ENCODE measurements at places on chromosomes 4 and X.

- no peak for DNase-seq
Observed at GRCh38 chr4:73067971-73068394, 1.5 kb downstream of the COX18 start.

GRCh38 chrX:149829751-149830191 lies 48.0 kb downstream of the MAGEA9 start:
- no peak for DNase-seq

DNA sequence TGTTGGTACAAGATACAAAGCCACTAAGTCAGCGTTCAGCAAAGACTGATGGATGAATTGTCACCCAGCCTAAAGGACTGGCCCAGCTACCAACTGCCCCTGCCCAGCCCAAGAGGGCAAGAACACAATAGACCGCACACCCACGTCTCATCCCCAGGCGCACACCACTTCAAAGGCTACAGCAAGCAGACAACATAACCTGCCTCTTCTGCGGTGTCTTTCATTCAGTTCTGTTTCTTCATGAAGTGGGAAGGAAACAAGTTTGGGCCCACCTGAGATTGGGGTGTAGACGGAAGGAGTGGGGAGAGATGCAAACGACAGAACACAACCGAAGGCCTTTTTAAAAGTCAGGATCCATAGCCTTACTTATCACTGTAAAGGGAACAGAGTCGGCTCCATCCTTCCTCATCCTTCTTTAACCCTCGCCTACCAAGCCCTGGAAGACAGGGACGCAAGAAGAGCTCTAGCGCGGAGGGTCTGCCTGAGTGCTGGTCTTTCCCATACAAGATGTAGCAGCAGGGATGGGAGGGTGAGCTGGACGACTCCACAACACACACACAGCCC lies 691 bp downstream of the SCARB2 start:
- DNase-seq = no peak

DNA sequence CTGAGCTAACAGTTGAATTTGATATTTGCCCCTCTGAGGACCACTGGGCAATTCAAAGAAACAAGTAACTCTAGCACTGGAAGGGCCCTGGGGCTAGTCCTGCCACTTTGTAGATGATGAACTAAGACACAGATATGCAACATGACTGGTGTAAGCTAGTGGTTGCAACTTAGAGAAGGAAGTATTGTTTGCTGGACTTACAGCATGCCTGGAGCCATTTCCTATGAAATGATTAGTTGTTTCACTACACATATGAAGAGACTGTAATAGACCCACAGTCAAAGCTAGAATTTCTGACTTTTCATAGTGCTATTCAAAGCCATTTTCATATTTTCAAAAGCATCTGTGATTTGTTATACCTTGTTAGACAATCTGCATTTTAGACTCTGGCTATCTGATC lies 96.2 kb downstream of the TSPAN7 start:
- no peak for DNase-seq

DNA sequence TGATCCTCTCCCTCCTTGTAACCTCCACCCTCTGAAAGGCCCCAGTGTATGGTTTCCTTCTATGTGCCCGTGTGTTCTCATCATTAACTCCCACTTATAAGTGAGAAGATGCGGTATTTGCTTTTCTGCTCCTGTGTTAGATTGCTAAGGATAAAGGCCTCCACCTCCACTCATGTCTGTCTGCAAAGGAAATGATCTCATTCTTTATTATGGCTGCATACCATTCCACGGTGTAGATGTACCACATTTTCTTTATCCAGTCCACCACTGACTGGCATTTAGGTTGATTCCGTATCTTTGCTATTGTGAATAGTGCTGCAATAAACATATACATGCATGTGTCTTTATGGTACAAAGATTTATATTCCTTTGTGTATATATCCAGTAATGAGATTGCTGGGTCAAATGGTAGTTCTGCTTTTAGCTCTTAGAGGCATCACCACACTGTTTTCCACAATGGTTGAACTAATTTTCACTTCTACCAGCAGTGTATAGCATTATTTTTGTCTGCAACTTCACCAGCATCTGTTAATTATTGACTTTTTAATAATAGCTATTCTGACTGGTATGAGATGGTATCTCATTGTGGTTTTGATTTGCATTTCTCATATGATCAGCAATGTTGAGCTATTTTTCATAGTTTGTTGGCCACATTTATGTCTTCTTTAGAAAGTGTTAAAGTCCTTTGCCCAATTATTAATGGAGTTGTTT lies 1030.9 kb downstream of the FSTL5 start:
- no peak for DNase-seq

GRCh38 chr4:6313216-6313615 lies 43.6 kb downstream of the WFS1 start:
- no peak for DNase-seq

GRCh38 chrX:19739683-19740082 lies 147.7 kb downstream of the SH3KBP1 start:
- DNase-seq = no peak

DNA sequence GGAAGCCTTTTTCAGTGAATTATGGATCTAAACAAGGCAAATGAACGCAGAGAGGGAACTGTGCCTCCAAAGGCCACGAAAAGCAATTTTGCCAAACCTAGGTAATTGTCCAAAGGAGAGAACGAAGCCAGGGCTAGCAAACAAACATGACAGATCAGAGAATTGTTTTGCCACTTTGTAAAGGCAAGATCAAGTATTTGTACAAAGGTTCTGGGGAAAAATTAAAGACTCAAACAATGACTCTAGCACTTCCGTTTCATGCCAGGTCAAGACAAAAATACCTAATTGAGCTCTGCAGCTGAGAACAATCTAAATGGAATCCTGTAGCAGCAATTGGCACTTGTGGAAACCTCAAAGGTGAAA lies 8.5 kb downstream of the RBM47 start:
- DNase-seq = no peak

DNA sequence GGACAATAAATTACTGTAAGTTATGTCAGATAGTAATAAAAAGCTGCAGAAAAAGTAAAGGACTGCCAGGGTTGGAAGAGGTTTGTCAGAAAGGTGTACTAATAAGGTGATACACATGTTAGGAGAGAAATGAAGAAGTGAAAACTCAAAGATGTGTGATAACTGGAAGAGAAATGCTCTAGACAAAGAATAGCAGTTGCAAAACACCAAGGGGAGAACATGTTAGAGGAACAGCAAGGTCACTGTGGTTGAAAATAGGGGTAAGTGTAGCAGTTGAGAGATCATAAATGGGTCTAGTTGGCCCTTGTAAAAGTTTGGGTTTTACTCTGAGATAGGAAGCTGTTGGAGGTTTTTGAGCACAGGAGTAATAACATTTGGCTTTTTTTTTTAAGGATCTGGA lies 46.9 kb downstream of the HSPA4L start:
- DNase-seq = no peak

DNA sequence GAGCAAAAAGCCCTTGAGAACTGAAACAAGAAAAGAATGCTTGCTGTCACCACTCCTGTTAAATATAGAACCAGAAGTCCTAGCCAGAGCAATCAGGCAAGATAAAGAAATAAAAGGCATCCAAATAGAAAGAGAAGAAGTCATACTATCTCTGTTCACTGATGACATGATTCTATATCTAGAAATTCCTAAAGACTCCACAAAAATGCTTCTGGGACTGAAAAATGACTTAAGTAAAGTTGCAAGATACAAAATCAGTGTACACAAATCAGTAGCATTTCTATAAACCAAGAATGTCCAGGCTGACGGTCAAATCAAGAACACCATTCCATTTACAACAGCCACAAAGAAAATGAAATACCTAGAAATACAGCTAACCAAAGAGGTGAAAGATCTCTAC lies 552.7 kb upstream of the SLIT2 start:
- no peak for DNase-seq

DNA sequence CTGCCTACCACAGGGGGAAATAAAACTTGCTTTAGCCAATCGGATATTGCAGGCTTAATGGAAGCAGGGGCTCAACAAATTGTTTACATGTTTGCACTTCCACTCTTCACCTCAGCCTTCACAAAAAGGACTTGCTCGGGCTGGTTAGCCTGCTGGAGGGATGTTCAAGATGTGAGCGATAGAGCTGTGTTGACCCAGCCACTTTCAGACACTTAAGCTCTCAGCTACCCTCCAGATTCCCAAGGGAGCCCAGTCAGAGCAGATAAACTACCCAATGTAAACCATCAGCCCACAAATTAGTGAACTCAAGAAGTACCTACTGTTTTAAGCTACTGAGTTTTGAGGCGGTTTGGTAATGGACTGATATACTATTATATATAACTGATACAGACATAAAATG lies 508.4 kb upstream of the FTHL17 start:
- no peak for DNase-seq

DNA sequence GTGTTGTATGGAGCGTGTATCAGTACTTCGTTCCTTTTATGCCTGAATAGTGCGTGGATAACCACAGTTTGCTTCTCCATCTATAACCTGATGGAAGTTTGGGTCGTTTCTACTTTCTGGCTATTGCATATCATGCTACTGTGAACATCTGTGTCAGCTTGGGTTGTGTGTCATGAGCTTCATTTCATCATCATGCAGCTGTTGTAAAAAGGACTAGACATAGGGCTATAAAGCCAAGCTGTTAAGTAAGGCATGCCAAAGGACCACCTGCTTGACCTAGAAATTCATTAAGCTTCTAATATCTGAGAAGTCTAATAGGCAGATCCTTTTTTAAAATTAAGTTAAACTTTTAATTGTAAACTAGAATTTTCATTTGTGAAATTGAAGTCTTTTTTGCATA lies 18.4 kb downstream of the SMS start:
- no peak for DNase-seq

DNA sequence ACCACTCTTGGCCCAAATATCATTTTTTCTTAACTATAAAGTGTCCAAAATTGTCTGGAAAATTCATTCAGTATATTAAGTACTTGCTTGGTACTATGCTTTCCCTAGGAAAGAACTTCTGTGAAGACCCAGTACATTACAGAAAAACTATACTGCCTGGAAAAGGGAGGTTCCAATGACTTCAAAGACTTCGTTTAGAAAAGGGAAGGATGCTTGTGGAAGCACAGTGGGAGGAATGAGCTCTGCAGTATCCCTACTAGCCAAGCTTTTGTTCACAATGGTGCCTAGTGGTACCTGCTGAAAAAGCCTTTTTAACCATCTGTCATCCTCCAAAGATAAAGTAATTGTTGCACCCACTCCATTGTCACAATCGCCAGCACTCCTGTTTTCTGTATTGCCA lies 7.2 kb downstream of the TEC start:
- no peak for DNase-seq

DNA sequence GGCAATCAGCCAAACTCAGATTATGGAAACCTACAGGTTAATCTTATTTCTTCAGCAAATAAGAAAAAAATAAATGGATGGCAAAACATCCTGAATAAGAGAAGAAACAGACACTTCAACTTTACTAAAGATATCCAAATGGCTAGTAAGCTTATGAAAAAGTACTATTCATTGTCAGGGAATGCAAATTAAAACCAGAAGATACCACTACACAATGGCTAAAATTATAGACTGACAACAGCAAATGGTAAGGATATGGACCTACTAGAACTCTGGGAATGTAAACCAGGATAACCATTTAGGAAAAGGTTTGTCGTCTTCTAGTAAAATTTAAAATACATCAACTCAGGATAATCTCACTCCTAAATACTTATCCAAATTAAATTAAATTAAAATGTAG lies 24.3 kb downstream of the GRSF1 start:
- DNase-seq = no peak

- no peak for DNase-seq
Observed at GRCh38 chr4:87304745-87305432, 17.8 kb downstream of the HSD17B13 start.

- DNase-seq = no peak
Observed at GRCh38 chr4:19636451-19636850, 615.3 kb upstream of the SLIT2 start.

GRCh38 chrX:129981752-129982299 lies 609 bp upstream of the BCORL1 start:
- DNase-seq = no peak

DNA sequence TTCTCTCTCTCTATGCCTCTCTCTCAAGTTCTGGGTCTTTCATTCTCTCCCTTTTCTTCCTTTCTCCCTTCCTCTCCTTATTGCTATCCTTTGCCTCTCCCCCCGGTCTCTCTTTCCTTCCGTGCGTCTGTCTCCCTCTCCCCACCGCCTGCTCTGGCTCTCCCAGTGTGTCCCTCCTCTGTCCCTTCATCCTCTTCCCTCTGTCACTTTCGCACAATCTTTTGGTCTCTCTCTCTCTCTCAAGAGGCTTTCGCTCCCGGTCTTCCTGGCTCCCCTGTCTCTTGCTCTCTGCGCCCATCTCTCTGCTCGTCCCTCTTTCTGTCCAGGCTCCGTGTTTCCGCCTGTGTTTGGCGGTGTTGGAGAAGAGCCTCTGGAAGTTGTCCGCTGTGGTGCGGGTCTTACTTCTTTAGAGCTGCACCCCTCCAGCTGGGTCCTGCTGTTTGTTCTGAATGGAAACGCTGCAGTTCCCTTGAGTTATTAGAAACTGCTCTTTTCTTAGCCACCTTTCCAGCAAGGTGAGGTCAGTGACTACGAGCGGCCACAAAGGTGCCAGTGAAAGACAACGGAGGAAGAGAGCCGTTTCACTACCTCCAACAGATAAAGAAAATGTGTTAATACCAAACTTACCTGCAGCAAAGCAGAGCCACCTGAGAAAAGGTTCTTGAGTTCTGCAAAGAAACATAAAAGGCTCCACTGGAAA lies 1.1 kb downstream of the BMPR1B start:
- DNase-seq = no peak

DNA sequence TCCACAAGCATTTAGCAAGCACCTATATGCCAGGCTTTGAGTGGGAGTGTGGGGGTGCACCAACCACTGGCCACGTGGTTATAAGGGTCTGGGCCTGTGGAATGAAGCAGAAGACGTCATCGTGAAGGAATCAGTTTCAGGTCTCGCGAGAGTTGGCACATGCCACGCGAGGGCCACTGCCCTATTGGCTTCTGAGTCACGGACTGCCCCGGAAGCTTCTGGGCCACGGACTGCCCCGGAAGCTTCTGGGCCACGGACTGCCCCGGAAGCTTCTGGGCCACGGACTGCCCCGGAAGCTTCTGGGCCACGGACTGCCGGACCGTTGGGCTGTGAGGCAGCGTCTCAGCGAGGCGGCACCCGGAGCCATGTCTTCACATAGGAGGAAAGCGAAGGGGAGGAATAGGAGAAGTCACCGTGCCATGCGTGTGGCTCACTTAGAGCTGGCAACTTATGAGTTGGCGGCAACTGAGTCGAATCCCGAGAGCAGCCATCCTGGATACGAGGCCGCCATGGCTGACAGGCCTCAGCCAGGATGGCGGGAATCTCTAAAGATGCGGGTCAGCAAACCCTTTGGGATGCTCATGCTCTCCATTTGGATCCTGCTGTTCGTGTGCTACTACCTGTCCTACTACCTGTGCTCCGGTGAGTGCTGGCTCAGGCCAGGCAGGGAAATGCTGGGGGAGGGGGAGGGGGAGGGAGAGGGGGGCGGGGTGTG lies at the start of gene FMR1NB:
TSS of gene FMR1NB (plus strand) at position 300 of the 715 bp plus-strand sequence. CDS start at position 366, 66 bp downstream.
- DNase-seq = no peak

DNA sequence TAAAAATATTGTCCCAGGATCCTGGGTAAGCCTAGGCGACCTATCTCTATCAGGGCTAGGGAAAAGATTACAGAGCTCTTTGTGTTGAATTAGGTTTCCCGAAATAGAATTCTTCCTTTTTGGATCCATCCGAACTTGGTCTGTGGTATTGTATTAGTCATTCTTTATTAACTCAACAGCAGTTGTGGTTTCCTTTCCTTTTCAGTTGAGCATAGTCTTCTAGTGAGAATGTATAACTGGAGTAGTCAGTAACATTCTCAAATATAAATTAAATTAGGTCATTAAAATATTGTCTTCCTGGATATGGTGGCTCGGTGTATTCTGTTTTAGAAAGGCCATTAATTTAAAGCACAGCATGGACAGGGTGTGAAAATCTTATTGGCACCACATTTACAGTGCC lies 520.4 kb downstream of the NLGN4X start:
- no peak for DNase-seq
